Stimulated activated CD4-positive, alpha-beta T cell treated with anti-CD3 and anti-CD28 coated beads, Interleukin-4, amount 100 ng/mL, for 24 hours (primary cell): ENCODE measurements at places on chromosomes 3 and 15.

GRCh38 chr15:67059127-67059553 lies 6.3 kb upstream of the SMAD3 start:
- no peak for DNase-seq

- no peak for DNase-seq
These were observed 41.9 kb downstream of the PTPN23 start for GRCh38 chr3:47422743-47423142.

DNA sequence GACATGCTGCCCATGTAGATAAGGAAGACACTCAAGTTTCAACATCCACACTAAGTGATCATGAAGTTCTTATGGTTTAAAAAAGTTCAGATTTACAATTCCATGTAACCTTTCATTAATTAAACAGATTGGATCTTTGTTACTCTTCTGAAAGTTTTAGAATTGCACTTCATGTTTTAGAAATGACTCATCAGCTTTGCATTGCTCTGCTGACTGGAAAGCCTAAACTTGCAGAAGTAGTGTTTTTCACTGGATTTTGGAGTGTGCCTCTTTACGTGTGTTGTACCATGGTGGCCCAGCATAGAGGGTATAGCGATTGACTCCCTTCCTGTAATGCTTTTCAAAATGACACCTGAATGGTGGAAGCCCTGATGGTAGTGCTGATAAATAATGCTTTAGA lies 157.9 kb downstream of the BBX start:
- DNase-seq = no peak

DNA sequence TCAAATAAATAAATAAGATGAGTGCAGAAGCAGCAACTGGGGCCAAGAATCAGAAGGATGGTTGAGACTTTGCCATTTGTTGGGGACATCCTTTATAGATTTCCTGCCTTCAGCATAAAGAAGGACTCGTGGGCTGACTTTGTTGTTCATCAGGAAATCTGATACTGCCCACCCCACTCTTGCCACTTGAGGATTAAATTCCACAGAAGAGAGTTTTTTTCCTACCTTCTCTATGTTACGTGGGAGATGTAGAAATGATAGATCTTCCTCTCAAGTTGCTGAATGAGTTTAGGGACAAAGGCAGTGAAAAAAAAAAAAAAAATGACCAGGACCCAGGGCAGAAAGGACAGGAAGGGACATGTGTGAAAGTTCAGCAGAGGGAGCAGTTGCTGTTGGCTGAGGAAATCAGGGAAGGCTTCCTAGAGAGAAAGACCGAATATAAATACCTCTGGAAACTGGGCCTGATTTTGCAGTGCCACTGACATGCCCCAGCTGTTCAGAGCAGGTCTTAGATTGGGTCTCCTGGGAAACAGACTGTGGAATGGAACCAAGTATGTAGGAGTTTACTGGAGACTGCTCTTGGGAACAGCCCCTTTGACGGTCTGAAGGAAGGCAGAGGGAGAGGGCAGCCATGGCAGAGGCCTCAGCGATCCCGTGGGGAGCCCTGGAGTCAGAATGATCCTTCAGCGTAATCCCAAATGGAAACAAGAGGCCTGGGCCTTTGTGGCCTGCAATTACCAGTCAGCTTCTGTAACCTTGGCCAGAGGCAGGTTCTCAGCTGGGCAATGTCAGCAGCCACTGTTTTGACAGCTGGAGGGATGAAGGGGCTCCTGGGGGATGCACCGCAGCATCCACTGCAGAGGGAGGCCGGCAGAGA lies 50.9 kb downstream of the C3orf20 start:
- no peak for DNase-seq

- no peak for DNase-seq
These were observed 193.7 kb upstream of the MME start for GRCh38 chr3:154886437-154886836.

DNA sequence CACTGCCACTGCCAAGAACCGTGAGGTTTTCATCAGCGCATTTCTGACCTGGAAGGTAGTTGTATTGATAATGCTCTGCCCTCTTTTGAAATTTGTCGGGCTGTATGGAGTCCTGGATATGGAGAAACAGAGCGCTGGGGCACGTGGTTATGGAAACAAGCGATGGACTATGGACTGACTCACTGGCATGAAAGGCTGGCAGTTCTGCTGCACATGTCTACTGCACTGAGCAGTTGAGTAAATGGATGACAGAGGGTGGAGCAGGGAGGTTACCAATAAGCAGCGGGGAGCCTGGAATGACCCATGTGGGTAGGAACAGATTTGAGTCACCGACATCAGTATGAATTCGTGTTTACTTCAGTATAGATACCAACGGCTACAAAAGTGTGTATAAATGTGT lies 429.5 kb downstream of the OCA2 start:
- DNase-seq = no peak
